ENCODE measurements at places on chromosomes 12 and 14.
A peak's percentile ranks its signal among the peaks of the same experiment; 100 is the strongest.

DNA sequence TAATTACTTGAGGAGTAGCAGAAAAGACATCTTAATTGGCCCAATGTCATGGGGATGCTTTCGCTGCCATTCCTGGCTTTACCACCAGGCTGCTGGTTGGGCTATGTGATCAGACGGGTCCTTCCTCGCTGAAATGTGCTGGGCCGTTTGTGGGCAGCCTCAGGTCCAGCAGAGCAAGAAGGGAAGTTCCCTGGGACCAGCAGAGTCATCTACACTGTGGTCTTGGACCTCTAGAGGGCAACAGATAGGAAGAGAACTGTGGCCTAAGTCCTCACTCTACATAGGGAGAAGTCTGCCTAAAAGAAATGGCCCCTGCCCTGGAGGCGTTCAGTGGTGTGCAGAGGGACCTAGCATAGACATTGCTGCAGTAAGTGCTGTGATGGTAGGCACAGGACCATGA lies 10.9 kb downstream of the EVL start:
- peak; percentile 83 for DNase-seq

GRCh38 chr12:30211743-30212142 lies 428.0 kb upstream of the TMTC1 start:
- no peak for DNase-seq

GRCh38 chr12:115885040-115885690 lies 392.3 kb downstream of the MED13L start:
- DNase-seq, result no peak

DNA sequence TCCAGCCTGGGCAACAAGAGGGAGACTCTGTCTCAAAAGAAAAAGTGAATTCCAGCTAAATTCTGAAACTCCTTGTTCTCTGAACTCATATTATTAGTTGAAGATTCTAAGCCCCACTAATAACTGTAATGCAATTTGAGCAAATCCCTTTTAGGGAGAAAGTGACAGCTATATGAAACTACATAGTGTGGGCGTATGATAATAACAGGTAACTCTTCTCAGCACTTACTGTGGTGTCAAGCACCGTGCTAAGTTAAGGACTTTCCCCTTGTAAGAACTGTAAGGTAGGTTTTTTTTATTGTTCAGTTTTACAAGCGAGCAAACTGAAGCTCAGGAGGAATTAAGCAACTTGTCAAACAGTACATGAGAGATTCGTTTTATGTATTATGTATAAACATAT lies 5.4 kb downstream of the ANKRD13A start:
- DNase-seq, result no peak

DNA sequence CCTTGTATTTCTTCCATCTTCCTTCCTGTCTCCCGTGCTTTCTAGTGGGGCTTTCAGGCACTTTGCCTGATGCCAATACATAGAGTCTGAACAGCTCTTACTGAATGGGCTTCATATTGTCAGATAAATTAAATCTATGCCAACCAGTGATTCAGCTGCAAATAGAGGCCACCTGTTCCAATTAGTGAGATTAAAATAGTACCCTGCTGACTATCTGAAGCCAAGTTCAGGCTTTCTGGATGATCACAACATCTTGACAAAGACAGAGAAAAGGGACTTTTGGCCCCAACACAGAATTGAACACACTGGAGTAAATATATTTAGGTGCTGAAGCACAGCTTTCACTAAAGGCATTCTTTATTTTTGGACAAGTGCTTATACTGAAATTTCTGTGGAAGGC lies 11.8 kb downstream of the TMCC3 start:
- DNase-seq, result no peak

- no peak for DNase-seq
Measured at GRCh38 chr12:68482014-68482413, 128.7 kb upstream of the RAP1B start.

- no peak for DNase-seq
Measured at GRCh38 chr12:119363490-119363889, 29.0 kb downstream of the CCDC60 start.

GRCh38 chr12:230925-231671 lies 17.1 kb upstream of the SLC6A12 start:
- DNase-seq, result no peak

GRCh38 chr14:41749429-41749828 lies 142.8 kb downstream of the LRFN5 start:
- DNase-seq, result peak; percentile 19
